ENCODE measurements at places on chromosomes 11 and 22.

DNA sequence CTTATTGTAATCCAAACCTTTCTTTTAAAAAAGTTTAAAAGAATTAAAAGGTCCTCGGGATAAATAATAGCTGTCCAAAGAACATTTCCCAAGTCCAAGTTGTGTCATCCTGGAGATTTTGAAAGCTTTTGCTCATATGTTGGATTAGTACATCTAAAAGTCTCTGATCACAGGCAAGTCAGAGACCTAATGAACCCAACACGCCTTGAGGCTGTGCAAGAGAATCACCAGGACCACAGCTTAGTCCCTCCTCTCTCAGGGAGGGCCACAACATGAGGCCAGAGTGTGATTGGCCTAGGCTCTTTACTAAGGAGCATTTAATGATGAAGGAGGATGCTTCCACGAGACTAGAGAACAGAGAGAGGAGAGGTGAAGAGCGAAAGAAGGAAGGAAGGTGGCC, 98.7 kb upstream of the OR5AK2 start:
- no peak for DNase-seq

DNA sequence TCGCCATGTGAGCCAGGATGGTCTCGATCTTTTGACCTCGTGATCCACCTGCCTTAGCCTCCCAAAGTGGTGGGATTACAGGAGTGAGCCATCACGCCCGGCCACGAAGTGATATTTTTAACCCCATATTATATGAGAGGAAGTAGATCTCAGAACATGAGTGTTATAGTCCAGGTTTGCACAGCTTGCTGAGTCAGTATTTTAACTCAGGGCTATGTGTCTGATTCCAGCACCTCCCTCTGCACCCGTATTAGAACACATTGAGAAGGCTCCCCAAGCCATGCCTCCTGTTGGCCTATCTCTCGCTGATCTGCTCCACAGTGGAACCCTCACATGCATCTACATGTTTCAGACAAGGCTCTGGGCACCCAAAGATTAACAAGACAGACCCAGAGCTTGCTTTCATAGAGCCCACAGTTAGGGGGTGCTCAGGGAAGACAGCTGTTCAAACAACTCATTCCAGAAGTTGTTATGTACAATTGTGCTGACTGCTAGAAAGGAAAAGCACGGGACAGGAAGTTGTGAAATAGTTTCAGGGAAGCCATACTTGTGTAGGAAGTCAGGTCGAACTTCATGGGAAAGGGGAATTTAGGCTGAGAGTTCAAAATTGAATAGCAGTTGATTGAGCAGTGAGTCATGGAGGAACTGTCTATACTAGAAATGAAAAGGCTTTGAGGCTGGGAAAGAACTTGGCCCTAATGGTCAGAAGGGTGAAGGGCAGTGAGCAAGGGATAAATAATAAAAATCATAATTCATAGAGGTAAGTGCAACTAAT, 49.3 kb upstream of the CLPB start:
- no peak for DNase-seq

- DNase-seq: no peak
These were observed 92.5 kb downstream of the C11orf87 start for GRCh38 chr11:109514313-109515018.

- no peak for DNase-seq
These were observed 1.8 kb upstream of the LGALS12 start for GRCh38 chr11:63504054-63504453.

- no peak for DNase-seq
These were observed 1480.4 kb downstream of the FAM181B start for GRCh38 chr11:81253244-81253643.

DNA sequence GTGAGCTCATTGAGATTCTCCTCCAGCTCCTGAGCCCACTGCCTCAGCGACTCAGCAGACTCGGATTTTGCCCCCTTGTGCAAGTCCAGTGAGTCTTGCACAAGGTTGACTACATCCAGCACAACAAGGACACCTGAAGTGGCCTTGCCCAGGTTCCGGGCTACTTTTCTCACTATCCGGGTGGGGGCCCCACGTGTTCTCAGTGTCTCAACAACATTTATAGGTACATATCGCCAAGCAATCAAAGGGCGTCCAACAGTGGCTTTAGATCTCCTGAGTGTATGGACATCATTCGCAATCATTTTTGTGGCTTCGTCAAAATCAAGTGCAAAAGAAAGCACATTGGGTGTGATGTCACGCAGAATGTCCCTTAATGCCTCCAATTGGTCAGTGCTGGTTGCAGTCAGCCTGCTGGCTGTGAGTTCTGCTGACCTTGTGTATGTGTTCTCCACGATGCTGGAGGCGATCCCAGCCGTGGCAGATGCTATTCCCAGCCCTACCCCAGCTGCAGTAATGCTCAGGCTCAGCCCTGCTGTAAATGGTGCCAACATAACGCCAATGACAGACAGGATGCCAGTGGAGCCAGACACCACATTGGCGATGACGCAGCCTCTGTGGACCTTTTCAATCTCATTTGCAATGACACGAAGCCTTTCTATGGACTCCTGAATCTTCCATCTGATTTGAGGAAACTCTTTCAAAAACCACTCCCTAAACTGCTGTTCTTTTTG, 10.3 kb downstream of the APOL4 start:
- no peak for DNase-seq

DNA sequence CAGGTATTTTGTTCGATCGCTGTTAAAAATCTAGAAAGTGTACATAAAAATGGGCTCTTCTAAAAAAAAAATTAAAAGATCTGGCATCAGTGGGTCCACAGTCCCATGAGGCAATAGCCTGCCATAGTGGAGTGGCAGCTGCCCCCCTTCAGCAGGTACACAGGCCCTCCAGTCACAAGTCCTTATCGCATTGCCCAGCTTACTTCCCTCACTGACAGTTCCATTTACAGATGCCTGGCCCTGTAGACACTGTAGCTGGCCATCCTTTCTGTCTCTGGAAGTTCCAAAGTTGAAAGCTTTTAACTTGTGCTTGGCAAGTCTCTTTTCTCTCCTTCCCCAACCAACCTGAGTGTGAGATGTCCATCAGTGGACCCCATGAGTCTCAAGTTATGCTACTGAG, 11.4 kb downstream of the ZNRF3 start:
- DNase-seq: no peak

- no peak for DNase-seq
These were observed 7.8 kb upstream of the RRM1 start for GRCh38 chr11:4086575-4087353.

DNA sequence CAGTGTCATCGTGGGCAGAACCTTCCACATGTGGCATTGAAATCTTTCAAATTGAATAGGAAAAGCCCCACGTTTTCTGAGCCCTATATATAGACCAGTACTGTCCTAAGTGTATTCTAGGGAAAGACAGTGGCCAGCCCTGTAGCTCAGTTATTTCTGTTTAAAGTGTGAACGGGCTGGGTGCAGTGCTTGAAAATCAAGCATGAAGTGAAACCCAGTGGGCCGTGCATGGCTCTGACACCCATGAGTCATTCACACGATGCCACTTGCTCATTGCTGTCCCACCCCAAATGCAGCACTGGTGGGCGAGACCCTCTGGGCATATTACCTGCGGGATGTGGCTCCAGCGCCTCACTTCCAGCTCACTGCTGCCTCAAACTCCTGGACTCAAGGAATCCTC, 29.8 kb upstream of the CCDC188 start:
- no peak for DNase-seq

DNA sequence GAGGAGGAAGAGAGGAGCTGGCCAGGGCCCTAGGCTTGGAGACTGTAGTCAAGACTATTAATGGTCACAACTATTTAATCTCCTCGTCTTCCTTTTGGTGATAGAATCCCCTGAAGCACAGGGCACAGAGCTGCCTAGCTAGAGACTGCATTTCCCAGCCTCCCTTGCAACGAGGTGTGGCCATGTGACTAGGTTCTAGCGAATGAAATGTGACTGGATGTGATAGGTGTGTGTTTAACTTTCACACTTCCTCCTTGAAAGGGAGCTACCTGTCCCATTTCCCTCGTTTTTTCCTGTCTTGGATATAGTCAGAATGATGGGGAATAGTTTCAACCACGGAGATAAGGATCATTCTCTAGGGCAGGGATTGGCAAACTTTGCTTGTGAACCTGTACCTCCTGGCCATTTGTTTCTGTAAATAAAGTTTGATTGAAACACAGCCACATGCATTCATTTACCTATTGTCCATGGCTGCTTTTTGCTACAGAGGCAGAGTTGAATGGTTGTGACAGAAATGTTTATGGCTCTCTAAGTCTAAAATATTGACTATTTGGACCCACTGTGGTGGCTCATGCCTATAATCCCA, 313.5 kb downstream of the MIAT start:
- no peak for DNase-seq

DNA sequence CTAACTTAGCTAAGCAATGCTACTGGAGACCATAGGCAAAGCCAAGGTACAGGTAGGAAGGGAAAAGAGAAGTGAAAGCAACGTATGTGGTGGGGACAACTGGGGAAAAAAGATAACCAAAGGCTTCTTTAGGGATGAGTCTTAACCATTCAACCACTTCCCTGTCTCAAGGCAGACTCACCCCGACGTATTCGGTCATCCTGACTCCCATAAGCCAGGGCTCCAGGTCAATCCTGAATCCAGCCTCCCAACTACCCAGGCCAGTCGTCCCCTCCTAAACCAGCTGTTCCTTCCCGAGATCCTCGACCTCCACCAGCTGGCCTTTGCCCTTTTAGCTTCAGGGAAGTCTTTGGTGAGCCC, 330 bp downstream of the ACP2 start:
- no peak for DNase-seq

GRCh38 chr11:116972691-116973090, 125.5 kb downstream of the SIK3 start:
- no peak for DNase-seq

- no peak for DNase-seq
These were observed 23.4 kb downstream of the ARFGAP2 start for GRCh38 chr11:47152953-47153950.

DNA sequence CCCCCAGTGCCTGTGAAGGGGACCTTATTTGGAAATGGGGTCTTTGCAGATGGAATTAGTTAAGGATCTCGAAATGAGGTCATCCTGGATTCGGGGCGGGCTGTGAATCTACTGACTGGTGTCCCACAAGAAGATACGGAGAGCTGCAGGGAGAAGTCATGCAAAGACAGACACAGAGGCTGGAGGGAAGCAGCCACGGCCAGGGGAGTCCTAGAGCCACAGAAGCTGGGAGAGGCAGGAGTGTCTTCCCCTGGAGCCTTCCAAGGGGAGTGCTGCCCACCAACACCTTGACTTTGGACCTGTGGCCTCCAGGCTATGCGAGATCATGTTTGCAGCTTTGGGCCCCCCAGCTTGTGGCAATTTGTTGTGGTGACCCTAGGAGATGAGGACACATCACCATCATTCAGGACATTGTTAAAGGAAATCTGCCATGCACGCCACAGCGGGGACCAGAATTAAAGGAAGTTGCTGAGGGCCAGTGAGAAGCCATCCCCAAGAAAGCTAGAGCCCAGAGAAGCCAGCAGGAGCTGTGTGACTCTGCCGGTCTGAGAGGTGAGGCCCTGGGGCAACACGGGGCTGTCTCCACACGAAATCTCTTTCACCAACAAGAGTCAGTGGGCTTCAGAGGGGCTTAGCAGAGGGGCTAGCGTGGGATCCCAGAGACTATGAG, 434.7 kb downstream of the BRD1 start:
- DNase-seq: no peak

GRCh38 chr11:132208477-132209055, 838.2 kb downstream of the NTM start:
- no peak for DNase-seq

GRCh38 chr11:94795476-94796189, 27.5 kb downstream of the AMOTL1 start:
- DNase-seq: no peak

GRCh38 chr11:60910281-60910687, 3.7 kb upstream of the TMEM109 start:
- DNase-seq: no peak
